Neuronal stem cell (in vitro differentiated cells): ENCODE measurements at places on chromosomes 4 and X.

GRCh38 chrX:153245288-153245731 is 66.2 kb downstream of the MAGEA1 start:
- DNase-seq, result peak; percentile 61

DNA sequence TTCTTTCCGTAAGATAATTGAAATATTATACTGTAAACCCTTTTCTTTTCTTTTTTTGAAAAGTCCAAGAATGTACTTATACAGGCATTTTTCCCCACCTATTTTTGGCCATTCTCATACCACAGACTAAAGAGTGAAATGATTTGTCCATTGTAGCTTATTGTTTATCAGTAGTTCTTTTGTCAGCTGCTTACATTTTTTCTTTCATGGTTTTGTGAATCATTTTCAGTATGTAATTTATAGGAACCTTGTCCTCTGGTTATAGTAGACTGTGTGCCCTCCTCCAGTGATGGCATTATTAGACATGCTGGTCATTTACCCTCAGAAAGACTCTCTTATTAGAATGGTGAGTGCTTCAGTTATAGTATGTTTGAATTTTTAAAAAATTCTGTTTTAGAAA is 56.7 kb downstream of the CCKAR start:
- DNase-seq, result no peak

- DNase-seq, result no peak
Observed at GRCh38 chrX:14038375-14039085, 8.8 kb upstream of the GEMIN8 start.

- no peak for DNase-seq
Observed at GRCh38 chr4:154471526-154472331, 19.9 kb downstream of the DCHS2 start.

DNA sequence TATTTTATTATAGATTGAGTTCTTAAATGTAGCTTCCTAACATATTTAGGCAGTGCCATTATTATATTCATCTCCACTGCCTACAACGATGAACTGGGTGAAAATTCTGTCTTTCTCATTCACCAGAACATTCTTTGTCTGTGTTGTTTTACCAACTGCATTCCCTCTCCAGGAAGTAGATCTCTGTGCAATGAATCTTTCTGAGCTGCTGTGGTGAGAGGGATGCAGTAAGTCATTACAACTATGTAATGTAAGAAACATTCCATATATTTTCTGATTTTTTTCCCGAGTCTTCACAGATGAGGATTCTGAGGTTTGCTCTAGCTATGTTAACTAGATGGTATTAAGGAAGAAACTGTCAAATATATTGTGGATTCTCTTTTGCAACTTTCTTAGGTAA is 811.9 kb upstream of the PCDH7 start:
- no peak for DNase-seq

GRCh38 chr4:40214038-40214437 is 17.2 kb downstream of the RHOH start:
- DNase-seq, result no peak

DNA sequence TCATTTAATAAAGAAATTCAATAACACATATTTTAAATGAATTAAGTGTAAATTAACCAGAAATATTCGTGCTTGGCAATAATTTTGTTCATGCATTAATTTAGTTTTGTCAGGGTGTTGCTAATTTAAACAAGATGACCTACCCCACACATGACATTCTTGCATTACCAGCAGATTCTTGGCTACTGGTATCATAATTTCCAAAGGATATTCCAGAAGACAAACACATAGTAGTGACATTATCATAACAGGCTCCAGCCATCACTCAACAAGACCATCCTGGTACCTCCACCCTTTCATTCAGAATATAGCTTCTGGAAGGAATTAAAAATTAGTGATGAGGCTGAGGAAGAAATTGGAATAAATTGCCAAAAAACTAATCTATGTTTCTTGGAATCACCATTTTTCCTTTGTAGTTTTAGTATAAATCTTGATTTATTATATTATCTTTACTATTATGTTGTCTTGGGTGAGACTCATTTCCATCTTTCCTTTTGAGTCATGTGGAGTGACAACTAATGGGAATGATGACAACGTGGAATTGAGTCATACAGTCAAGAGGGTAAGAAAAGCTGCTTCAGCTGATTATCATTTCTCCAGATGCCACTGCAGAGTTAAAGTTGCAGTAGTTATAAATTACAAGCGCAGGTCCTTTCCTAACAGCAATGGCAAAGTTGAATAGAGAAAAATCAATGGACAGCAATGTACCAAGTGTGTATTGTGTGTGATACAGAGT is 30.9 kb upstream of the HHIP start:
- DNase-seq, result no peak

- DNase-seq, result no peak
Observed at GRCh38 chrX:134075894-134076718, 90.7 kb upstream of the GPC3 start.

- DNase-seq, result no peak
Observed at GRCh38 chr4:27763830-27764525, 903.3 kb downstream of the STIM2 start.

- DNase-seq, result no peak
Observed at GRCh38 chr4:13208558-13209193, 275.5 kb downstream of the RAB28 start.

DNA sequence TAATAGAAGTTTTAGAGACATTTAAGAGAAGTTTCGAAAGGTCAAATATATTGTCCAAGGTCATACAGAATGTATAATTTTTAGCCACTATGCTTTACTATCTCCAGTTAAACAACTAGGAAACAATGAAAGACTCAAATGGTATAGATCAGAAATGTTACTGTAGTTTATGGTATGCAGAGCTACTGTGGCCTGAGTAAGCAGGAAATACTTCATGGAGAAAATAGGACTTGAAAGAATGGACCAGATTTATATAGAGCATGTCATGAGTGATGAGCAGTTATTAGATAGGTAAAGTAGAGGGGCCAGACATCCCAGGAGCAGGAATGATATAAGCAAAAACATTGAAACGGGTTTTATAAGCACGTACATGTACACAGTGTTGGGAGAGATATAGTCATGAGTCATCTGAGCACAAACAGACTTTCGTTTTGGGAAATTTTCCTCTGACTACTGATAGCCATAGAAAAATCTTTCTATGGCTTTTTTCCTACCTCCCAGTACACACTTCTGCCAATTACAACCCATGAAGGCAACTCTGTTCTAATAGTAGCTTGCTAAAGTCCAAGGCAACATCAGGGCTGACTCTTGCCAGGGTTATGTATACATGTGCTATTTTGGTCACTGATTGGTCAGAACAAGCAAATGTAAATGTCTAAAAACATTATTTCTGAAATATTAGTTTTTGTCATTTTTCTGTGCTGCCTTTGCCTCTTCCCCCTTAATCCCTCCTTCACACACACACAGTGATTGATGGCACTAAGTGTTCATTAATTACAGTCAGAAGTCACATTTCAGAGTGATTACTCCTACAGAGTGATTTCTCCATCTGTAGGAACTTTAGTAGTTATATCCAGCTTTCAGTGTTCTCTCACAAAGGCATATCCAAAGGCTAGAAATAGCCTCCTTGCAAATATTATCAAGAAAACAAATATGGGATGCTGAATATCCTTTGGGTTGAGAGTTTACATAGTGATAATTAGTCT is 198.7 kb downstream of the ENOX2 start:
- DNase-seq, result no peak

GRCh38 chr4:174578366-174578765 is 56.1 kb upstream of the HPGD start:
- no peak for DNase-seq

- peak; percentile 75 for DNase-seq
Observed at GRCh38 chr4:25993395-25994185, 79.6 kb downstream of the SMIM20 start.

DNA sequence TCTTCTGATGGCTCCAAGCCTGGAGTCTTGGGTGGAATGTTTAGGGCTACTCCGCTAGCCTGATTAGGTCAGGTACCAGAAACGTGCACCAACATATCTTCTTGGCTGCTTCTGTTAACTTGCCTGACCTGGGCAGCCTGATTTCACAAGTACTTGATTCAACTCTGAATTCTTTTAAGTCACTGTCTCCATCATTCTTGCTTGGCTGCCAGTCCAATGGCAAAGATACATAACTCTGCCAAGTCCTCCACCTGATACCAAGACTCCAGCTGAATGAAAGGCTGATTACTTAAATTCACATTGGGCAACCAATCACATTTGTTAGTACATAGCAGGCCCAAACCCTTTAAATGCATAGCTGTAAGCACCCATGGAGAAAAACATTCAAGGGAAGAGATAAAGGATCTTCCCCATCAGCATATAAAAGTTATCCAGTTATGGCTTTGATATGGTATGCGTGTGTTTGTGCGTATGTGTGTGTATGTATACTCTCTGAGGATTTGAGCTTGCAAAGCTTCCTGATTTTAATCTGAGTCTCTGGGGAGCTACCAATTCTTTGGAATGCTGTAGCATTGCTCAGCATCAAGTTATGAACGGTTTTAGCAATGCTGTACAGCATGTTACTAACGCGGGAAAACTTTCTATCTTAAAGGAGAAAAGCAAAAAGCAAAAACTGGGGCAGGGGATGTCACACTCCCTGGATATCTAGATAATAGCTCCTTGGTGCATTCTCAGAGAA is 917.2 kb downstream of the DMD start:
- no peak for DNase-seq

GRCh38 chr4:61214680-61215079 is 14.6 kb downstream of the ADGRL3 start:
- DNase-seq, result no peak

GRCh38 chr4:184473499-184474262 is 669 bp downstream of the IRF2 start:
- peak; percentile 39 for DNase-seq

- DNase-seq, result peak; percentile 21
Observed at GRCh38 chrX:44451056-44451455, 91.6 kb downstream of the FUNDC1 start.

- no peak for DNase-seq
Observed at GRCh38 chrX:16185725-16186136, 18.4 kb downstream of the MAGEB17 start.

GRCh38 chrX:24347881-24348280 is 12.6 kb upstream of the SUPT20HL1 start:
- no peak for DNase-seq

DNA sequence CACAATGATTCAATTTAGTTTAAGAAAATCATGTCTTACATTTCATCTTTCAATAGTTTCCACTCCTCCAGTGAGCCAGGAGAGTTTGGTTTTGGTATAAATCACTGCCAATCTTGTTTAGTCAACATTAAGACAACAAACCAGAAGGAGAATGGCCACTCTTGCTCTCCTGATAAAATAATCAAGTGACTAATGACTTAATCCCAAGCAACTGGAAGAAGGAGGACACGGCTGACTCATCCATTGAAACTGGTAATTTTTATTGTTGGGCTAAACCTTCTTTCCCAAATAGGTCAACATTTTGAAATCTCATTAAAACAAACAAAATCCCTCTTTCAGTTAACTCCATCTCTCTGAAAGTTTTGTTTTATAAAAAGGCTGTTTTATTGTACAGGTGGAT is 230.2 kb downstream of the CLCN4 start:
- no peak for DNase-seq

GRCh38 chr4:156517546-156517945 is 454.1 kb downstream of the PDGFC start:
- DNase-seq, result no peak

GRCh38 chr4:52081216-52081615 is 30.1 kb downstream of the SPATA18 start:
- DNase-seq, result no peak

DNA sequence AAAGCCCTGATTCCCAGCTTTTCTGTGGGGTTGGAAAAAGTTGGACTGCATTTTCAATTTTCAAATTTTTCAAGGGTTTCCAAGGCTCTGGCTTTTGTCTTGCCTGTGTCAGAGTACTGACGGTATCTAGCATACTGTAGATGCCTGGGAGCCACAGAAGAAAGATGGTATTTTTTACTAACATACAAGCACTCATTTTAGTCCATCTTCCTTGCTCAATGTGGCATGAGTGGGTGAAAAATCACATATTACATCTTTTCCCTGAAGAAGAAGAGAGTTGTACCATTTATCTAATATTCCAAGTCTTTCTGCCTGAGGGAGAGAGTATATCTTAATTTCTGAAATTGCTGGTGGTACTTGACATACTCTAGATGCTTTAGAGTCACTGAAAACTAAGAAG is 738.6 kb upstream of the ADGRL3 start:
- DNase-seq, result no peak

- no peak for DNase-seq
Observed at GRCh38 chr4:808860-809570, 16.9 kb downstream of the CPLX1 start.

- DNase-seq, result no peak
Observed at GRCh38 chr4:142447009-142447408, 399.1 kb downstream of the INPP4B start.

DNA sequence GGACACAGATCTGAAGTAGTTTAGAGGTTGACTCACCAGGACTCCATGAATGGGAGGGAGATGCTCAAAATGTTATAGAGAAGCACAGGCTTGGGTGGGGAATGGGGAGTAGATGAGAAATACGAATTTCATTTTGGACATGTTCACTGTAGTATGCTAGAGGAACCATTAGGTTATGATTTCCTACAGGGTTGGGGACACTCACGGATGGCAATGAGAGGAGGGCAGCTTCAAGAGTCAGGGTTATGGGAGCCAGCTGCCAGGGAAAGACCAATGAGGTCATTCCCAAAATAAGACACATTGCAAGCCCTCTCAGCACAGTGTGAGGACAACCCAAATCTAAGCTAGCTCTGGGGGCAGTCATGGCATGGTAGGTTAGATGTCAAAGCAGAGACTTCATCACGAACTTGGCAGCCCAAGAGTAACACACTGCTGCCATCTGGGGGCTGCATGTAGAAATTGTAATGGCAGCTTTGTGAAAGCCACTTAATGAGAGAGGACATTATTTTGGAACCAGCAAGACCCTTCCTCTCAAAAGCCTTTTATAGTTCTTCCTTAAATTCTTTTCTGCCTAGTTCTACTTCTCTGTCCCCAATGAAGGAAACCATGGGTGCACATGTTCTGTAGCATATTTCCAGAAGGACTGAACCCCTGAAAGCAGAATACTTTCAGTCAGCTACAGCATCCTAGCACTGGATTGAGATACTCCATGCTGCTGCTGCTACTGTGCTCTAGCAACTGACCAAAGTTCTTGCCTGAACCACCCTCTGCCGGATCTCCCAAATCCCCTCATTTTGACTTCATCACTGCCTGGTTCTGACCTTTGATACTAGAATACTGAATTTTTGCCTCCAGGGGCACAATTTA is 16.2 kb upstream of the ZCCHC12 start:
- DNase-seq, result peak; percentile 30

DNA sequence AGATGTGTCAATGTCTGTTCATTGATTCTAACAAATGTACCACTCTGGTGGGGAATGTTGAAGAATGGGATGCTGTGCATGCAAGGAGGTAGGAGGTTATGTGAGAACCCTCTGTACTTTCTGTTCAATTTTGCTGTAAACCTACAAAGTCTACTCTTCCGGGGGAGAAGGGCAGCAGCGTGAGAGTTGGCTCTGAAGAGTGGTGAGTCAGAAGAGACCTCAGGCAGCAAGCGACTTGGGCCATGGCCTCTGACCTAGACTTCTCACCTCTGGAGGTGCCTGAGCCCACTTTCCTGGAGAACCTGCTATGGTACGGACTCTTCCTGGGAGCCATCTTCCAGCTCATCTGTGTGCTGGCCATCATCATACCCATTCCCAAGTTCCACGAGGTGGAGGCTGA is 26.7 kb downstream of the MANBA start:
- DNase-seq, result no peak

GRCh38 chr4:140865253-140866217 is 109.3 kb upstream of the TBC1D9 start:
- DNase-seq, result no peak

- no peak for DNase-seq
Observed at GRCh38 chr4:81648576-81649275, 177.0 kb upstream of the RASGEF1B start.
